Immature natural killer cell (primary cell): ENCODE measurements at places on chromosomes 1 and 21.

DNA sequence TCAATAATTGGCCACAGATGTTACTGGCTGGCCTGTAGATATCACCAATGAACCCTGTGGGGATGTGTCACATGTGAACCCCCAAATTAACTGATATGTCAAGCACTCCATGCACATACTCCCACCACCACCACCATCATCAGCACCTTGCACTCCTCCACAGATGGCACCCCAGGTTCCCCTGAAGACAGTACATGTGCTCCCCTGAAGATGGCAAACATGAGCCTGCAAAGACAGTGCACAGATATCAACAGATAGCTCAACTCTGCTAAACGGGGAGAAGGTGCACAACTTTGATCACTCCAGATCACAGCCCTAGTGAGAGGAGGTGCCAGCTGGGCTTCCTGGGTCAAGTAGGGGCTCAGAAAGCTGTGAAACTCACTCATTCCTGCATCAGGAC lies 74.4 kb downstream of the CLCA4 start:
- H3K27me3 ChIP-seq, result peaks cover 7% of the 10 kb centered on the region
- H3K36me3 ChIP-seq, result no peaks in the 10 kb centered on the region
- no peak for DNase-seq
- H3K4me1 ChIP-seq, result peaks cover 14% of the 10 kb centered on the region

DNA sequence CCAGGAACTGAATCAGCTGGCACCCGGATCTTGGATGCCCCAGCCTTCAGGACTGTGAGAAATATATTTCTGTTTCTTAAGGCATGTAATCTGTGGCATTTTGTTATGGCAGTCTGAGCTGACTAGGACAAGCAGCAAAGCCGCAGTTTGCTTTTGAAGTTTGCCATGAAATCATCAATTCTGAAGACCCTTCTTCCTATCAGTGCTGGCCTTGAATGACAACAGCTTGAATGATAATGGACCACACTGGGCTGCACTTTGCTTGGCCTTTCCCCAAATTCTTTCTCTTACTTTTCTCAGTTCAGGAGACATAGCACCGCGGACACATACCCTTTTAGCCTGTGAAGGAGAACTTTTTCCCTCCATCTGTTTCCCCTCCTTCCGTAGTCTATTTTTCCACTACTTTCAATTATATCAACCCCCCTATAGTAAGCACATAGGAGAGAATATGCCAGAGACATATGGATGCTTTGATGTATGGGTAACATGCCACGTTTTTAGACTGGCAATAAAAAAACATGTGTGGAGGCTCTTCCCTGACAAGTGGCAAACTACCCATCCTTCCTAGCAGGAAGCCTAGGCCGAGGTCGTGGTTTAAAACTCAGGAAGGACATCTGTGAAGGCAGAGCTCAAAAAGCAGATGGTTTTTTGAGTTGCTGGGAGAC lies 42.9 kb downstream of the HLX start:
- DNase-seq, result no peak
- H3K4me3 ChIP-seq, result no peak overlapping the region
- no peaks in the 10 kb centered on the region for H3K27me3 ChIP-seq
- no peaks in the 10 kb centered on the region for H3K4me1 ChIP-seq
- H3K27ac ChIP-seq, result no peak overlapping the region

- no peak overlapping the region for H3K27ac ChIP-seq
- peaks cover 8% of the 10 kb centered on the region for H3K27me3 ChIP-seq
- DNase-seq, result no peak
- no peak overlapping the region for H3K4me3 ChIP-seq
- H3K36me3 ChIP-seq, result no peaks in the 10 kb centered on the region
These were observed 8.4 kb downstream of the EXTL1 start for GRCh38 chr1:26029864-26030481.

DNA sequence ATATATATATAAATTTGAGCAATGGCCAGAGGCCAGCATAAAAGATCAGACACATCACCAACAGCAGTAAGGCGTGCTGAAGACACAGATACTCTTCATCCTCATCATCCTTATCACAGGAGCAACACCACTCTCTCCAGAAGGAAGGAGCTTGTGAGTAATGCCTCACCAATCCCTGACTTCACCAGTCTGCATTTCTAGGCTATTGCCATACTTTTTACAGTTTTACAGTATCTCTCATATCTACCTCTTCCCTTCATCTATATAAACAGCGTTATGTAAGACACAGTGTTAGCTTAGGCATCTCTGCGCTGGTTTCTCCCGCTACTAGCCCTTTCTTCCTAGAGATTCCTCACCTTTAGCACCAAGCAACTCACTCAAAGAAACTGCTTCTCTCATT lies 2.4 kb upstream of the ABL2 start:
- no peak for DNase-seq
- H3K4me3 ChIP-seq, result no peak overlapping the region
- peak overlapping the region; percentile 5 for H3K27ac ChIP-seq

- H3K27me3 ChIP-seq, result peaks cover 12% of the 10 kb centered on the region
- no peak overlapping the region for H3K27ac ChIP-seq
- no peak overlapping the region for H3K4me3 ChIP-seq
- no peak for DNase-seq
- no peaks in the 10 kb centered on the region for H3K4me1 ChIP-seq
These were observed 17.8 kb downstream of the TTC34 start for GRCh38 chr1:2783435-2784397.

GRCh38 chr21:26070822-26071425 lies 99.6 kb downstream of the APP start:
- H3K36me3 ChIP-seq, result no peaks in the 10 kb centered on the region
- H3K4me3 ChIP-seq, result peak overlapping the region; percentile 72
- DNase-seq, result no peak
- H3K4me1 ChIP-seq, result peaks cover 33% of the 10 kb centered on the region

GRCh38 chr1:202084791-202085681 lies 37.7 kb upstream of the GPR37L1 start:
- H3K4me1 ChIP-seq, result no peaks in the 10 kb centered on the region
- no peaks in the 10 kb centered on the region for H3K36me3 ChIP-seq
- no peak overlapping the region for H3K4me3 ChIP-seq

- H3K27ac ChIP-seq, result no peak overlapping the region
- no peak overlapping the region for H3K4me3 ChIP-seq
- peaks cover 42% of the 10 kb centered on the region for H3K36me3 ChIP-seq
- peaks cover 10% of the 10 kb centered on the region for H3K4me1 ChIP-seq
- no peak for DNase-seq
These were observed 40.7 kb downstream of the AGO3 start for GRCh38 chr1:35971601-35972000.

DNA sequence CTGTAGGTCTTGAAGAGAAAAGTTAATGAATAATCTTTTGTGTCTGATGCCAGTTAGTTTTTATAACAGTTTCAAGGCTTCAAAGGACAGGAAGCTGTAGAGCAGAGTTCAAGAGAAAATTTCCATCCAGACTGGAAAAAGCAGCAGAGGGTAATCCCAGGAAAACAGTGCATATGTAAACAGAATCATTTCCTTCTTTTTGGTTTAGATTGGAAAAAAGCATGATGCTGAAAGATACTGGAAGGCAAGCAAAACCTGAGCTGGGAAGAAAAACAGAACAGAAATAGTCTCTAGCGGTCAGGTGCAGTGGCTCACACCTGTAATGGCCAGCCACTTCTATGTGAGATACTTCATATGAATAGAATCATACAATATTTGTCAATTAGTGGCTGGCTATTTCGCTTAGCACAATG lies 71.9 kb downstream of the ZSWIM5 start:
- DNase-seq, result no peak
- peaks cover 4% of the 10 kb centered on the region for H3K36me3 ChIP-seq
- H3K4me3 ChIP-seq, result no peak overlapping the region

DNA sequence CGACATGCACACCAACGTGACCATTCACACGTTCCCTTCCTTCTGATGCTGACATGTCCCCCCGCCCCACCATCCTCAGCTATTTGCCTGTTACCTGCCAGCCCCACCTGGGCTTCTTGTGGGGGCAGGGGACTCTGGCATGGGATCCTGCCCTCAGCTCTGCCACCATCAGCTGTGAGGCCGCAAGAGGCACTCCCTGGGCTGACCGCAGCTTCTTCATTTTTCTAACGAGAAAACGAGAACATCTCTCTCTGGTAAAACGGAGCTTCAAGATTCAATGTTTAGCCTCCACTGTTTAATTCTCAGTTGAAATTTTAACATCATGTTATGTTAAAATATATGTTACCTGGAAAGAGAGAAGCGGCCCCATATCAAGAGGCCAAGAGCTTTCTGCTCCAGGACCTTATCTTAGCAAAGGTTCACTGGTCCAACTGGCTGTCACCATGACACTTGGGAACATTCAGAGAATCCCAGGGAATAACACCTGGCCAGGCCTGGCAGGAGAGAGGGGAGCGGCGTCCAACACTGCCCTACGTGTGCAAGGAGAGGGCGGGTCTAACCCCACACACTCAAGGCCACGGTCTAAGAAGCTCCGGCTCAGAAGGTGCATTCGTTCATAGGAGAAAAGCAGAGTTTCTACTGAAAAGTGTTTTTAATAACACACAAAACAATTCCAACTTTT lies 51.3 kb downstream of the HLCS start:
- no peaks in the 10 kb centered on the region for H3K27me3 ChIP-seq
- peaks cover 3% of the 10 kb centered on the region for H3K36me3 ChIP-seq
- no peak overlapping the region for H3K4me3 ChIP-seq
- H3K4me1 ChIP-seq, result peaks cover 47% of the 10 kb centered on the region

GRCh38 chr1:184590163-184590750 lies 164.4 kb downstream of the EDEM3 start:
- H3K27ac ChIP-seq, result no peak overlapping the region
- H3K27me3 ChIP-seq, result peaks cover 3% of the 10 kb centered on the region
- peaks cover 36% of the 10 kb centered on the region for H3K4me1 ChIP-seq
- peaks cover 6% of the 10 kb centered on the region for H3K36me3 ChIP-seq

- H3K4me3 ChIP-seq, result no peak overlapping the region
- H3K27ac ChIP-seq, result no peak overlapping the region
- H3K36me3 ChIP-seq, result peaks cover 28% of the 10 kb centered on the region
- H3K27me3 ChIP-seq, result no peaks in the 10 kb centered on the region
These were observed 74.2 kb downstream of the UBE4B start for GRCh38 chr1:10106756-10107475.

DNA sequence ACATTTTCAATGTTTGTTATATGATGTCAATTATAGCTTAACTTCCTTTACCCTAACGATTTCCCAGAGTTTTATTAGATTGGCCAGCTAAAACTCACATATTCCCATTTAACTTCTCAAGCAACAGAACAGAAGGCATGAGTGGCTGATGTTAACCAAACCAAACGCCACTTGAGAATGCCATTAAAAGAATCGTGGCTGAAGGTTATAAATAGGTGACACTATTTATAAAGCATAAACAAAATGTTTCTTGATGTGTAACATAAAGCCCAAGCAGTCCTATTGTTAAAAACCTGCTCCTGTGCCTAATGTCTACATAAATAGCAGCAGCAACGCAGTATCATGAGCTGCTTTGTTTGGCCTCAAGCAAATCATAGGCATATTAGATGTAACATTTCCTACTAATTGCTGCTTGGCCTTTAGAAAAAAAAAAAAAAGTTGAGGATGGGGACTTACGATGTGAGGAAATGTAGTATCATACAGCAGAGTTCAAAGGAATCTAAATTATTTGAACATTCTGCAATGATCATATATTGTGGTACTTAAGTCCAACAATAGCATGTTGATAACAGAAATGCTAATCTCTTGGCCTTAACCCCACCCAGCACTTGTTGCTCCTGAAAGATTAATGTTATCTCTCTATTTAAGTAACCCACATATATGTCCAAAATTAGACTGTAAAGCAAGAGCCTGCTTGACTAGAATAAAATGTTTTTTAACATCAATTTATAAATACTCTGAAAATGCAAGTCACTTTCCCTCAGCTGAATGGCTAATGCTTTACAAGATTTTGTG lies 106.0 kb downstream of the ESRRG start:
- DNase-seq, result no peak
- peaks cover 3% of the 10 kb centered on the region for H3K36me3 ChIP-seq
- peaks cover 2% of the 10 kb centered on the region for H3K27me3 ChIP-seq
- H3K27ac ChIP-seq, result no peak overlapping the region
- no peak overlapping the region for H3K4me3 ChIP-seq

DNA sequence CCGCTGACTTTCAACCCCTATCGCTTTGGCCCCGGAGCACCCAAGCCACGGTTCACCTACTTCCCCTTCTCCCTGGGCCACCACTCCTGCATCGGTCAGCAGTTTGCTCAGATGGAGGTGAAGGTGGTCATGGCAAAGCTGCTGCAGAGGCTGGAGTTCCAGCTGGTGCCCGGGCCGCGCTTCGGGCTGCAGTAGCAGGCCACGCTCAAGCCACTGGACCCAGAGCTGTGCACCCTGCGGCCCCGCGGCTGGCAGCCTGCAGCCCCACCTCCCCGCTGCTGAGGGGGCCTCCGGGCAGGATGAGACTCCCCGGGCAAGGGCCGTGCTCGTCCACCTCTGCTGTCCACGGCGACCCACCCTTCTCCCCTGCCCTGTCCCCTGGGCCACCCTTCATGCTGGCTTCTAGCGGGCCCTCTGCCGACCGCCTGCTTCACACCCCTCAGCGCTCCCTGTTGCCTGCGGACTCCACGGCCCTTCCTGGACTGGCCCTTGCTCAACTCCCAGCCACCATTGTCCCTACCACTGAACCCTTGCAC lies 92.2 kb upstream of the TRABD2B start:
- peaks cover 14% of the 10 kb centered on the region for H3K4me1 ChIP-seq
- H3K27ac ChIP-seq, result no peak overlapping the region
- H3K4me3 ChIP-seq, result no peak overlapping the region
- no peak for DNase-seq

DNA sequence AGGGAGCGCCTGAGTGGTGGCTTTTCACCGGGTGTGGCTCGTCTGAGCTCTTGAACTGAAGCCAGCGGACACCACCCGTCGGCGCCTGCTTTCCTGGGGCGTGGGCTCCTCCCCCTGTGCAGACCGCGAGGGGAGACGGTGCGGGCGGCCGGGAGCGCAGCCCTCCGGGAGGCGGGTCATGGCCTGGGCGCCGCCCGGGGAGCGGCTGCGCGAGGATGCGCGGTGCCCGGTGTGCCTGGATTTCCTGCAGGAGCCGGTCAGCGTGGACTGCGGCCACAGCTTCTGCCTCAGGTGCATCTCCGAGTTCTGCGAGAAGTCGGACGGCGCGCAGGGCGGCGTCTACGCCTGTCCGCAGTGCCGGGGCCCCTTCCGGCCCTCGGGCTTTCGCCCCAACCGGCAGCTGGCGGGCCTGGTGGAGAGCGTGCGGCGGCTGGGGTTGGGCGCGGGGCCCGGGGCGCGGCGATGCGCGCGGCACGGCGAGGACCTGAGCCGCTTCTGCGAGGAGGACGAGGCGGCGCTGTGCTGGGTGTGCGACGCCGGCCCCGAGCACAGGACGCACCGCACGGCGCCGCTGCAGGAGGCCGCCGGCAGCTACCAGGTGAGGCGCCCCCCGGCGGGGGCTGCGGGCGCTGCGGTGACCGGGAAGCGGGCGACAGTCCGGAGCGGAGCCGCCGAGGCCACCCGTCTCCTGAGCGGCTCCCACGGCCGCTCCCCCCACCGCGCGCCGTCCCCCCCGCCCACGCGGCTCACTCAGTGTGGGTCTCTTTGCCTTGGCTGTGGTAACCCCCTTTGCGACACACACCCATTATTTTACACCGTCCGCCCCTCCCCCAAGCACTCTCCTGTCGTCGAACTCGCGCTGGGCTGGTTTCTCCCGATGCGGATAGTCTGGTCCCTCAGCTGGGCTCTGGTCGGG lies at the start of gene TRIM58:
TSS of gene TRIM58 (plus strand) at position 119 of the 916 bp plus-strand sequence. CDS start at position 179, 60 bp downstream.
- peak within 1 kb of the TSS; percentile 77 for H3K4me3 ChIP-seq
- H3K36me3 ChIP-seq, result no peaks in the 10 kb centered on the region
- H3K4me1 ChIP-seq, result peaks cover 17% of the 10 kb centered on the region
- peaks cover 8% of the 10 kb centered on the region for H3K27me3 ChIP-seq

GRCh38 chr1:236869911-236870310 lies 74.8 kb downstream of the MTR start:
- H3K4me1 ChIP-seq, result no peaks in the 10 kb centered on the region
- DNase-seq, result no peak
- H3K27ac ChIP-seq, result no peak overlapping the region
- H3K4me3 ChIP-seq, result no peak overlapping the region
- no peaks in the 10 kb centered on the region for H3K27me3 ChIP-seq
